ENCODE measurements at places on chromosomes 12 and 14. TPM values are rescaled to one million over a fixed set of nuclear protein-coding genes. Genes with fewer than 3 reads are reported as not detected.

GARIN6 gene
- not detected for total RNA-seq

LIN7A gene
- 0.38 TPM for total RNA-seq

C14orf180 gene
- not detected for total RNA-seq

NPFF gene
- not detected for total RNA-seq

ANKRD52 gene
- total RNA-seq = 46.1 TPM

MTERF2 gene
- total RNA-seq = 4.9 TPM

CLMN gene
- total RNA-seq = 4.6 TPM

FSCB gene
- not detected for total RNA-seq

AEBP2 gene
- total RNA-seq = 23.8 TPM

C12orf42 gene
- total RNA-seq = not detected

KLHDC1 gene
- total RNA-seq = 0.50 TPM

IFI27L1 gene
- 14.6 TPM for total RNA-seq

TBX3 gene
- 19.1 TPM for total RNA-seq

OTOGL gene
- not detected for total RNA-seq

SYCP3 gene
- not detected for total RNA-seq

B3GNT4 gene
- total RNA-seq = 0.63 TPM

REC8 gene
- 4.9 TPM for total RNA-seq

CCDC175 gene
- not detected for total RNA-seq

HVCN1 gene
- total RNA-seq = 0.80 TPM

TMTC1 gene
- 0.06 TPM for total RNA-seq

TAS2R9 gene
- not detected for total RNA-seq

SIX1 gene
- total RNA-seq = 7.8 TPM

TMEM229B gene
- total RNA-seq = 0.17 TPM

FAM90A1 gene
- total RNA-seq = 0.07 TPM

MYO1A gene
- total RNA-seq = 0.15 TPM

RILPL2 gene
- total RNA-seq = 1.7 TPM

AMIGO2 gene
- total RNA-seq = 170 TPM

FNTB gene
- 23.2 TPM for total RNA-seq

GPR65 gene
- not detected for total RNA-seq

RGS6 gene
- not detected for total RNA-seq

RNF31 gene
- total RNA-seq = 29.7 TPM

ARHGEF25 gene
- total RNA-seq = 6.8 TPM

COQ10A gene
- total RNA-seq = 19.2 TPM

MANSC1 gene
- total RNA-seq = 4.8 TPM

KERA gene
- total RNA-seq = not detected

TRPV4 gene
- 0.10 TPM for total RNA-seq

RNASE3 gene
- not detected for total RNA-seq

MYH6 gene
- not detected for total RNA-seq

DBX2 gene
- total RNA-seq = not detected

TEDC1 gene
- total RNA-seq = 32.7 TPM

KRT4 gene
- 2.3 TPM for total RNA-seq

PMCH gene
- not detected for total RNA-seq

BRMS1L gene
- 10.8 TPM for total RNA-seq

SLCO1B3 gene
- total RNA-seq = 14.3 TPM

FITM1 gene
- total RNA-seq = 0.13 TPM

TPH2 gene
- not detected for total RNA-seq

METTL1 gene
- 52.7 TPM for total RNA-seq

CACNA1C gene
- total RNA-seq = 0.03 TPM
